ENCODE measurements at places on chromosomes 16 and 17.

GRCh38 chr17:71180801-71181385 lies 939.9 kb upstream of the SOX9 start:
- peak; percentile 12 for DNase-seq

GRCh38 chr17:1641065-1641403 lies 4.5 kb downstream of the SCARF1 start:
- no peak for DNase-seq

GRCh38 chr17:12047681-12048376 lies 27.2 kb downstream of the MAP2K4 start:
- peak; percentile 37 for DNase-seq

DNA sequence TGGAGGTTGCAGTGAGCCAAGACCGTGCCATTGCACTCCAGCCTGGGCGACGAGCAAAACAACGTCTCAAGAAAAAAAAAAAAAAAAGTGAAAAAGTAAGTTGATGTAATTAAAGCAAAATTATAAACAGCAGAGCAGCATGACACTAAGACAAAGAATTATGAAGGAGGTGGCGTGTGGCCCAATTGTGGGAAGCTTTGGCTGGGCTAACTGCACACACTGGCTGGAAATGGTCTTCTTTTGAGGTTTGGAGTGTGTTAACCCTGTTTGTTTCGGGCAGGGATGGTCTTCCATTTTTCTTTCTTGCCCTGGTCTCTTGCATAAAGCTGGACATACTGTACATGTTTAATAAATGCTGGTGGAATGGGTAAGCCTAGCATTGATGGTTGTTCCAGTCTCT lies 54.8 kb downstream of the RAP1GAP2 start:
- no peak for DNase-seq

DNA sequence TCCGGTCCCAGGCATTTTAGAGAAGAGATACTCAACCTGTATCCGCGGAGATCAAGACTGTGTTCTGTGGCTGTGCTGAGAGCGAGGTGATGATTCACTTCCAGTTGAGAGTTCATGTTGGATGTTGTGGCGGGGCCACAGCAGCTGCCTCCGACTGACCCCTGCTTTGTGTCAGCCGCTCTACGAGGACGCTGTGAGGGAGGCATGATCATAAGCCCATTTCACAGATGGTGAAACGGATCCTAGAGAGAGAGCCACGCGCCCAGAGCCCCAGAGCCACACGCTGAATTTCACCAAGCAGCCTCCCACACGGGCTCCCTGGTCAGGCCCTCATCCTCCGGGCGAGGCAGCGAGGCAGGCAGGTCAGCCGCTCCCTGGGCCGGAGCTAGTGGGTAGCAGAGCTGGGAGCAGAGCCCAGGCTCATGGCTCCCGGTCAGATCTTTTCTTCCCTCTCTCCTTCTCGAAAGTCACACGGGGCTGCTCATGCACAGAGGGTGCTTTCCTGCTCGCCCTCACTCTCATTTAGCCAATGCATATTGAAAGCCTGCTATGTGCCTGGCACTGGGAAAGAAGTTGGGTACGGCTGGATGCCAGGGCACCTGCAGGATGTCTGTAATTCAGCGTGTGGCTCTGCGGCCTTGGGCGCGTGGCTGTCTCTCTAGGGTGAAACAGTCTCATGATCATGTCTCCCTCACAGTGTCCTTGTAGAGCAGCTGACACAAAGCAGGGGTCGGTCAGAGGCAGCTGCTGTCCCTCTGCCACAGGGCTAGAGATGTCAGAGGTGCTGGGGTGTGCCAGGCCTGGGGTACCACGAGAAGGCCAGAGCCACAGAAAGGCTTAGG lies 155.6 kb upstream of the CHMP6 start:
- DNase-seq = no peak

Measured in EL (cell line).